ENCODE measurements at places on chromosomes 6 and 20.

DNA sequence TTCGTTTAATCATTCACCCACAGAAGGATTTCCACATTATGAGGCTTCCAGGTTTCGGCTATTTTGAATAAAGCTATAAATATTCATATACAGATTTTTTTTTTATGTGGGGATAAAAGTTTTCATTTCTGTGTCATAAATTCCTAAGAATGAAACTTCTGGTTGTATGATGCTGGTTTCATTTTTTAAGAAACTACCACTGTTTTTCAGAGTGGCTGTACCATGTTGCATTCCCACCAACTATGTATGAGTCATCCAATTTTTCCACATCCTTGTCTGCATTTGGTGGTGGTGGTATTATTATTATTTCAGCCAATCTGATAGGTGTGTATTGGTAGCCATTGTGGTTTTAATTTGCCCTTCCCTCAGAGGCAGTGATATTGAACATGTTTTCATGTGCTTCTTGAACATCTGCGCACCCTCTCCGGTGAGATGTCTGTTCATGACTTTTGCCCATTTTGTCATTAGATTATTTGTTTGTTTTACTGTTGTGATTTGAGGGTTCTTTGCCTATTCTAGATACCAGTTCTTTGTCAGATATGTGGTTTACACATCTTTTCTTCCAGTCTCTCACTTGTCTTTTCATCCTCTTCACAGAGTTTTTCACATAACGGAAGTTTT is 75.5 kb downstream of the DOK5 start:
- no peak for DNase-seq
- no peak overlapping the region for H3K4me3 ChIP-seq
- H3K36me3 ChIP-seq, result no peaks in the 10 kb centered on the region
- H3K4me1 ChIP-seq, result no peaks in the 10 kb centered on the region
- H3K27me3 ChIP-seq, result no peaks in the 10 kb centered on the region

DNA sequence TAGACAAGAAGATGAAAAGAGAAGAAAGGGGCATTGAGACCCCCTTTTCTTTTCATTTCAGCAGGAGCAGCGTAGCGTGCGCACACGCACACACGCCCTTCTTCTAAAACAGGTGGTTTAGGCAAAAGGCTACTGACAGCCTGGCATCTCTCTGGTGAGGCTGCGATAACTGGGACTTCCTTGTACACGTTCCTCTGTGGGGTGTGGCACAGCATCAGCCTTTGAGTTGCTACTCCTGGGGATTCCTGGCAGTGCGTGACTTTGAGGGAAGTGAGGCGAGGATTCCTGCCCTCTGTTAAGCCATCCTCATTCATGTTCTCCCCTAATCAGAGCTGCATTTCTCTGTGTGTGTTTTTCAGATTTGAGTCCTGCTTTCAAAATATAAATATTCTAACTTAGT is 94.7 kb downstream of the TMEM170B start:
- no peak overlapping the region for H3K27ac ChIP-seq
- H3K27me3 ChIP-seq, result no peaks in the 10 kb centered on the region
- no peak for DNase-seq
- H3K36me3 ChIP-seq, result no peaks in the 10 kb centered on the region
- H3K4me1 ChIP-seq, result no peaks in the 10 kb centered on the region
- H3K4me3 ChIP-seq, result no peak overlapping the region

- no peaks in the 10 kb centered on the region for H3K36me3 ChIP-seq
- H3K4me3 ChIP-seq, result no peak overlapping the region
- DNase-seq, result no peak
- no peak overlapping the region for H3K27ac ChIP-seq
Observed at GRCh38 chr6:74137911-74138310, 441.9 kb downstream of the CD109 start.

DNA sequence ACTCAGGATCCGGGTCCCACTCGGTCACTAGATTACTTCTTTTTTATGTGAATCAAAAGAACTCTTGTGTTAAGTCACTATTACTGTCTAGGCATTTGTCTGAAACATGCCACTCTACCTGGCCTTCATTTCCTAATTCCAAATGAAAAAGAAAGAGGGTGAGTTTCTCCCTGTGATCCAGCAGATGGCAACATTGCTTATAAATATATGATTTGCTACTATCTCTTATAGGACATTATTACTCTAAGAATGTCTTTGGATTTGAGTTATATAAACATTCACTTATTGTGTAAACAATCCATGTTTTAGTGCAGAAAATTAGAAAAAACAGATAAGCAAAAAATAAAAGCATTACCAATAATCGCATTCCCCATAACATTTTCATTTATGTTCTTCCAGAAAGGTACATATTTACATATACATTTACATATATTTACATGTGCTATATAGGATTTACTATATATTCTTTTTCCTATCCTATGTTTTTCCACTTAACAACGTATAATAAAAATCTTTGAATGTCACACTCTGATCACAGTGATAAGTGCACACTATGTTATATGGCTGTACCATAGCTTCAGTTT is 66.9 kb downstream of the FAXC start:
- no peaks in the 10 kb centered on the region for H3K27me3 ChIP-seq
- H3K36me3 ChIP-seq, result no peaks in the 10 kb centered on the region
- H3K27ac ChIP-seq, result no peak overlapping the region
- no peak overlapping the region for H3K4me3 ChIP-seq
- H3K4me1 ChIP-seq, result no peaks in the 10 kb centered on the region

DNA sequence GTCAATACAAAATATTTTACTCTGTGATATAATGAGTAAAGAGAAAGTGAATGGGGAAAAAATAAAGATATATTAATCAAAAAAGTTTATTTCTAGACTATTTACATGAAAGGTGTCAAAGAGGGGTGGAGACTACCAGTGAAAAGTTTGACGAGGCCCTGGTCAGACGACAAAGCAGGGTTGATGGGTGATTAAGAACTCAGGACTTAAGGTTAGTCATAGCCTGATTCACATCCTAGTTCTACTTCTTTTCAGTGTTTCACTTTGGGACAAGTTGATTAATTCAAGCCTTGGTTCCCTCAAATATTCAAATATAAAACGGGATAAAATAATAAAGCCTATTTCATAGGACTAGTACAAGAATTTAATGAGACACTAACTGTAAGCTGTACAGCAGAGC is 178.2 kb upstream of the HS3ST5 start:
- no peaks in the 10 kb centered on the region for H3K4me1 ChIP-seq
- no peak overlapping the region for H3K27ac ChIP-seq
- no peak for DNase-seq
- no peaks in the 10 kb centered on the region for H3K36me3 ChIP-seq
- H3K27me3 ChIP-seq, result no peaks in the 10 kb centered on the region

DNA sequence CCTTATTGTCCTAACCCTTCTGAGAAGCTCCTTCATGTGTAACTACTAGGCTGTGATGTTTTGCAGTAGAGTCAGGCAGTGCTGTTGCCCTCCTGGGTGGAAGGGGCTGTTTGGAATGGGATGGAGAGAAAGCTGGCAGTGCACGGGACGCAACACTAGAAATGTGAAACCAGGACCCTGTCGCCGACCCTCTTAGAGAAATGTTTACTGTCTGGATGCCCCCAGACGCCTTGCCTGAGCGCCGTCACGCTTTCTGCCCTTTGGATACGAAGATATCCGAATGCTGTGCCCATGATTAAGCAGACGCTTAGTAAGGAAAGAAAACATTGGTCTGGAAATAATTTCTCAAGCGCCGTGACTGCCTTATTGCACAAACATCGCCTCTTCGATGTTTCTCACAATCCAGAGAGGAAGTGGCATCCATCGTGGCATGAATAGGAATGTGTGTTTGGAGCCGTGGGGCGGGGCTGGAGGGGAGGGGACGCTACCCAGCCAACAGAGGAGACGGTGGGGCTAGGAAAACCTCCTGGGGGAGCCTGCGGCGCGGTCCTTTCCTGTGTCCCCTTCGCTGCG is 661 bp upstream of the PPP1R14C start:
- no peak overlapping the region for H3K27ac ChIP-seq
- no peak for DNase-seq
- H3K27me3 ChIP-seq, result peaks cover 32% of the 10 kb centered on the region
- peaks cover 22% of the 10 kb centered on the region for H3K4me1 ChIP-seq

GRCh38 chr20:9576695-9577094 is 62.3 kb downstream of the LAMP5 start:
- no peaks in the 10 kb centered on the region for H3K36me3 ChIP-seq
- H3K27ac ChIP-seq, result no peak overlapping the region
- DNase-seq, result no peak
- no peak overlapping the region for H3K4me3 ChIP-seq
- no peaks in the 10 kb centered on the region for H3K27me3 ChIP-seq
- H3K4me1 ChIP-seq, result no peaks in the 10 kb centered on the region

DNA sequence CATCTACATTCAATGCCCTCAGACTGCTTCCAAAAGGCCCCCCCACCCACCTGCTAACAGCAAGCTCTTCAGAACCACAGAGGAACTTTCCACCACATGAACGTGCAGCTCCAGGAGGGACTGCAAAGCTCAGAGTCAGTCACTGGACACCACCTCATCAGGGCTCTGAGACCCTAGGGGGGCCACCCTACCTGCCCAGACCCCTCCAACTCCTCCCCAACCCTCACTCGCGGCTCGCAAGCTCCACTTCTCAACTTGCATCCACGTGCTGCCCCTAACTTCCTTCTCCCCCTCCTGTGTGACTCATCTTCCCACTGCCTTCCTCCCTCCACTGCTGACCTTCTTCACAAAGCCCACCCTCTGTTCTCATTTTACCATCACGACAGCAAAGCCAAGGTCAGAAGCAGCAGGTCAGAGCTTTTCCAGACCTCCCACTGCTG is 6.5 kb downstream of the MBOAT1 start:
- DNase-seq, result no peak
- H3K27me3 ChIP-seq, result no peaks in the 10 kb centered on the region
- H3K4me3 ChIP-seq, result no peak overlapping the region
- H3K36me3 ChIP-seq, result no peaks in the 10 kb centered on the region
- peak overlapping the region; percentile 14 for H3K27ac ChIP-seq
- H3K4me1 ChIP-seq, result peaks cover 24% of the 10 kb centered on the region

DNA sequence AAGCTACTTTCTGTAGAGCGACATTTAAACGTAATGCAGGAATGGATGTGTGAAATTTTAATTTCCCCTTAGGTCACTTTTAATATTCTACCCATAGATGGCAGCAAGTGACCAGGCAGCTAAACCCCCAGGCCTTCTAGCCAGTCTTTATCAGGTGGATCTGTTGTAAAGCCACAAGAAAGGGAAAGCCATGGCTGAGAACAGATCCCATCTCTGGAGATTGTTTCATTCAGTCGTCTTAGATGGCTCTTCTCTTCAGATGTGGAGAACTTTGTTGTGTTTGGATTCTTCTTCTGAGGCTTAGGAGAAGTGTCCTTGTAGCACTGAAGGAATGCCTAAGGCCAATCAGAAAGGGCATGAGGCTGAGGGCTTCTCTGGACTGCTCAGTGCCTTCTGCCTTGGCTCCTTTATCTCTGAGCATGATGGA is 15.8 kb upstream of the RNF182 start:
- H3K4me1 ChIP-seq, result no peaks in the 10 kb centered on the region
- H3K27ac ChIP-seq, result no peak overlapping the region
- no peaks in the 10 kb centered on the region for H3K36me3 ChIP-seq

- H3K4me1 ChIP-seq, result no peaks in the 10 kb centered on the region
- H3K27me3 ChIP-seq, result no peaks in the 10 kb centered on the region
- no peak overlapping the region for H3K27ac ChIP-seq
- H3K36me3 ChIP-seq, result peaks cover 2% of the 10 kb centered on the region
Observed at GRCh38 chr20:8798505-8798904, 270.4 kb upstream of the PLCB4 start.

- H3K36me3 ChIP-seq, result no peaks in the 10 kb centered on the region
- H3K4me1 ChIP-seq, result no peaks in the 10 kb centered on the region
- DNase-seq, result no peak
- no peak overlapping the region for H3K4me3 ChIP-seq
- H3K27ac ChIP-seq, result no peak overlapping the region
Observed at GRCh38 chr6:167984876-167985604, 12.4 kb upstream of the KIF25 start.

DNA sequence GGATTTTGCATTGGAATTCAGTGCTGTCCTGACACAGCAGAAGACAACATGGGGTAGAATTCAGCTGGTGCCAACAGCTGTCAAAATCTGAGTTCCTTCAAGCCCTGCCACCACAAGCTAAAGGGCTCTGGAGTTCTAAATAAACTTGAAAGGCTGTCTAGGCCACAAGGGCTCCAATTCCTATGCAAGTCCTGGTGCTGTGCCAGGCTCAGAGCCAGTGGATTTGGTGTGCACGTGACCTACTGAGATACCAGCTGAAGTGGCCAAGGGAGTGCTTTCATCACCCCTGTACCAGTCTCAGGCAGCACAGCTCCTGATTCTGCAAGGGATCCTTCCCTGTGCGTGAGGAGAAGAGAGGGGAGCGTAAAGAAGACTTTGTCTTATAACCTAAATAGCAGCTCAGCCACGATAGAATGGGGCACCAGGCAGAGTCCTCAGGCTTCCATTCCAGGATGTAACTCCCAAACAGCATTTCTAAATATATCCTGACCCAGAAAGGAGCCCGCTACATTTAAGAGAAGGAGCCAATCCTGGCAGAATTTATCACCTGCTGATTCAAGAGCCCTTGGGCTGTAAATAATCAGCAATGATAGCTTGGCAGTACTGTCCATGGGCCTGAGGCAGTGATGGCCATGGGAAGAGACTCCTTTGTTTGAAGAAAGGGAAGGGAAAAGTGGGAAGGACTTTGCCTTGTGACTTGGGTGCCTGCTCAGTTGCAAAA is 881.2 kb upstream of the EPHA7 start:
- H3K4me3 ChIP-seq, result no peak overlapping the region
- H3K4me1 ChIP-seq, result no peaks in the 10 kb centered on the region
- DNase-seq, result no peak
- no peaks in the 10 kb centered on the region for H3K36me3 ChIP-seq

DNA sequence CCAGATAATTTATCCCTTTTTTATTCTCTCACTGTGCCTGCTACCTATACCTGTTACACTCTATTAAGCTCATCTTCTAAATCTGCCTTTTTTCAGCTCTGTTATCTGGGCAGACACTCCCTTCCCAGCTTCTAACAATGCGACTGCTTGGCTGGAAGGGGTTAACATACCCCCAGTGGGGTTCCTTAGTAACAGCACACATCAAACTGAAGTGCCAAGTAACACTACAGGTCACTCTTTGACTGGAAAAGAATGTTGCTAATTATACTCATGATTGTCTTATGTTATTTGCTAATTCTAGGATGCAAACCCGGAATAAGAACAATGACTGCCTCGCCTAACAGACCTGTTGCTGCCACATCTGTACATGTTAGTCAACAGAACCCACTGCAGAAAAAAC is 203.5 kb downstream of the EPM2A start:
- no peak overlapping the region for H3K27ac ChIP-seq
- H3K4me1 ChIP-seq, result no peaks in the 10 kb centered on the region
- no peak overlapping the region for H3K4me3 ChIP-seq
- no peak for DNase-seq

Measured in natural killer cell (primary cell).